Stimulated activated memory B cell treated with anti-CD40 and anti-IgM and Interleukin-4, amounts not matched to agents 10 μg/mL and 1 μg/mL and 100 μg/mL, for 72 hours (primary cell): ENCODE measurements at places on chromosomes 3 and 15.

DNA sequence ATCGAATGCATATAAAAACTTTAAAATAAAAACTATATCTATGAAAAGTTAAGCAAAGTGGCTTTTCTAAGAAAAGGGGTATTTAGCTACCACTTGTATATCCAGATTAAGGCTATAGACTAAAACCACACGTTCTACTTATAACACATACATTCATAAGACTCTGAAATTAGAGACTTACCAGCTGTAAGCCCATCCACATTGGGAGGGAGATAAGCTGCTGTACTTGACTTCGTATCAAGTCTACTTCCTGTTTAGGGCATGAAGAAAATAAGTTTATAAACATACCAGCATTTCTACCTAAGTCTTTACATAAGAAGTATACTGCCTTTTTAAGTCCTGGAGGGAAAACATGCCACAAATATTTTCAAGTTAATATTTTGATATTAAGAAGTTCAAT, 27.7 kb downstream of the AQR start:
- ATAC-seq: no peak

DNA sequence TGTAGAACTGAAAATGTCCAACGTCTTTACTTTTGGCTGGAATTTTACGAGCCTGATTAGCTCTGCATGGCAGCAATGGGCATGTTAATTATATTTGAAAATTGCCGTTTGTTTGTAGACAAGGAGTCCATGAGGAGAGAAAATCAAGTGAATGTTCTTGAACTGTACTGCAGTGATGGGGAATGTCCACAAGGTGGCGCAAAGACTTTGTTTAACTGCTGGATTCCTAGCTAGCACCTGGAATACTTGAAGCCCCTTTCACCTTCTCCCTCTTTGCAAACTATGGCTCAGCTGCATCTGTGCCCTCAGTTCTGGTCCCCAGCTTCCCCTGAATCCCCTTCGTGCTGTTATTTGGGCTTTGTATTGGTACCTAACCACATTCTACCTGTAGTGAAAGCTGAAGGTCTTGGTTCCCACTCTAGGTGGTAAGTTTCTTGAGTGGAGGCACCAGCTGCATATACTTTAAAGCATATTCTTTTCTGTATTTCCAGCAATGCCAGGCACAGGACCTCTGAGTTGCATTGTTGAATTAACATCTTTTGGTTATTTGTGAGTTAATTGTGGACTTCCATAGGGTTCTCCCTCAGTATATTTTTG, 25.3 kb downstream of the EXOG start:
- no peak for ATAC-seq

DNA sequence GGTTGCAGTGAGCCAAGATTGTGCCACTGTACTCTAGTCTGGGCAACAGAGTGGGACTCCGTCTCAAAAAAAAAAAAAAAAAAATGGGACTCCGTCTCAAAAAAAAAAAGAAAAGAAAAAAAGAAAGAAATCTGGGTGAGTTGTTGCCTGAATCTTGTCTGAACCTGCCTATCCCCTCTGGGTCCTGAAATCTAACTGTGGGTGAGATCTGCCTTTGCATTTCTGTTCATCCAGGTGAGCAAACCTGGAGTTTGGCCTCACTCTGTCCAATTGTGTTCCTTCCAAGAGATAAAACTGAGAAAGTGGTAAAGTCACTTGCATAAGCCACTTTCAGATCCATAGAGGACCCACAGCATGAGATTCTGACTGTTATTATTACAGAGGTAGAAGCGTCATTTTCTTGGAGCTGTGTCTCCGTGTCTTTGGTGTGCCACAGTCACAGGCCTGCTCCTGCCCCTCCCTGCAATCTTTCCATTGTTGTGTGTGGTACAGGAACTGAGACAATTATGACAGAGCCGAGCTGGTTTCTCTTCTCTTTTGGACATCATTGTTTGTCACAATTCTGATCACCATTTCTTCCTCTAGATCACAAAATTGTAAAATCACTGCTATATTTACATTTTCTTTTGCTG, 235.9 kb downstream of the LPP start:
- peak; percentile 99 for ATAC-seq

GRCh38 chr3:172397716-172398405, 50.4 kb downstream of the GHSR start:
- no peak for ATAC-seq

DNA sequence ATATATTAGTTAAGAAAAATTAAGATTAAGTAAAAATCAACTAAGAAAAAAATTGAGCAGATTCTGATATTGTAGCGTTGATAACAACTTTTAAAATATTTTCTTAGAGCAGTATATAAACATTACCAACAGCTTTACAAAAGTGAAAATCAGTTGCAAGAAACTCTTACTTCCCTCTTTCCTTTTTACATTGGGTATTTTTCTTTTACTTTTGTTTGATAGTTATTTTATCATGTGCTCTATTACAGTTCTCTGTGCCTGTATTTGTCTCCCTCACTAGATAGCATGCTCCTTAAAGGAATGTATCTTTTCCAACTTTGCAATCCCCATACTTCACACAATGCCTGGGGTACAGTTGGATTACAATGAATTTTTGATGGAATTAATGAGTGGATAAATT, 87.5 kb upstream of the P3H2 start:
- ATAC-seq: no peak

DNA sequence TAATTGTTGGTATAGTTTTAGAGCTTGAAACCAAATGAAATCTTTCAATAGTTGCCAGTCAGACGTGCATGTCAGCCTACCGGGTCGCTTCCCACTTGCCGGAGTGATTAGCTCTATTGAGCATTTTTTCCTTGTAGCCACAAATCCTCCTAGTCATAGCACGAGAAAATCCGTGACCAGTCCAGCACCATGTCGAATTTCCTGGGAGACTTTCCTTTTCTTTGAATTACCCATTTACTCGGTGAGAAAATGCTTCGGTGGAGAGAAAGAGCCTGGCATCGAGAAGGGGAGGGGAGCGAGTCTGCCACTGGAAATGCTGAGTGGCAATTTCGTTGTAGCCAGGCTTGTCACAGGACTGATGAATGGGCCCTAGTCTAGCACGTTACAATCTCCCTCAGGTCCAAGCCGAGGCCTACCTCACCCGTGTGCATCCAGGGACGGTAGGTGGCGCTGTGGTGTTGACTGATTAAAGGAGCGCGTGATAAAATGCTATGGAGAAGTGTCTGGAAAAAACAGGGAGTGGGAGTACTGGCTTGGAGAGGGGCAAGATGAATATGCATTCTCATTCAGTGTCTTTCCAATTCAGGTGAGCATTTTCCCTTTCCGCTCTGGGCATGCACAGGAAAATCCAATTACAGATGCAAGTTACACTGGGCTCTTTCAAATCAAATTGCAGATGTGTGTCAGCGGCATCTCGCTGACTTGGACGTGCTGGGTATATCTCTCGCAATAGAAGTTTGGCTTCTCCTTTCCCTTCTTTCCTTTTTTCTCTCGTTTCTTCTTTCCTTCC, 238.8 kb downstream of the EDEM1 start:
- ATAC-seq: peak; percentile 72

- ATAC-seq: no peak
Measured at GRCh38 chr3:100370756-100371155, 30.1 kb downstream of the TOMM70 start.

DNA sequence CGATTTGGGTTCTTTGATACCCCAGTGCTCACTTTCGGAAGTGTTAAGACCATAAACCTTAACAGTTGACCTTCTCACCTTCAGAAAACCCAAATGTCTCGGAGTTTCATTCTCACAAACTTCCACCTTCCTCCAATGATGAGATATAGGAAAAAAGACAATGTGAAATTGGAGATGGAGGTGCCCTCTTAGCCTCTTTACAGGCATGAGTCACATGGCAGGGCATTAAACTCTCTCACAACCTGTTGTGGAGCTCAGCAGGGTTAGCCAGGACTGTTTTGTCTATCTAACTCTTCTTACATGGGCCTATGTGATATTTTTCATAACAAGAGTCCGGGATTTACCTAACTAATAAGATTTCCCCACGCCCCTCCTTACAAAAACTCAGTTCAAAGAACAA, 10.7 kb downstream of the AGTR1 start:
- no peak for ATAC-seq

DNA sequence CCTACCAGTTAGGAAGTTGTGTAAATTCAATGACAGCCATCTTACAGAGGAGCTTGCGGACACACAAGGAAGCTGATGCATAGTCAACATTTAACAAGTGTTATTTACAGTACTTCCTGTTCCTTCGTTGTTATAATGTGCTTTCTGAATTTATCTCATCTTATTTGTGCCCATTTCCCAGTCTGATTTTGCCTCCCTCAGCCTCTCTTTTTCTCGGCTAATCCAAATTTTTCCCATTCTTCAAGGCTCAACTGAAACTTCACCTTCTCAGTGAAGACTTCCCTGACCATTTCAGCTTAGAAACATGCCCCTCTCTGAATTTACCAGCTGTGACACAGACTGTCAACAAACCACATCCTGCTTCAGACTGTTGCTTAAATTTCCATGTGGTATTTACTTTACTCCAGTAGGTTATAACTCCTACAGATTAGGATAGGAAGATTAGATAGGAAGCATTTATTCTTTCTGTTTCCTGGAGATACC, 55.7 kb upstream of the CP start:
- peak; percentile 69 for ATAC-seq
